Activated T-helper 1 cell treated with Interleukin-2 at 50 U/mL for 16 hours (primary cell): ENCODE measurements at places on chromosomes 2 and 18.

GRCh38 chr18:25019931-25020330 is 332.0 kb downstream of the ZNF521 start:
- DNase-seq, result no peak

GRCh38 chr2:39914949-39915348 is 135.9 kb upstream of the THUMPD2 start:
- DNase-seq, result no peak

DNA sequence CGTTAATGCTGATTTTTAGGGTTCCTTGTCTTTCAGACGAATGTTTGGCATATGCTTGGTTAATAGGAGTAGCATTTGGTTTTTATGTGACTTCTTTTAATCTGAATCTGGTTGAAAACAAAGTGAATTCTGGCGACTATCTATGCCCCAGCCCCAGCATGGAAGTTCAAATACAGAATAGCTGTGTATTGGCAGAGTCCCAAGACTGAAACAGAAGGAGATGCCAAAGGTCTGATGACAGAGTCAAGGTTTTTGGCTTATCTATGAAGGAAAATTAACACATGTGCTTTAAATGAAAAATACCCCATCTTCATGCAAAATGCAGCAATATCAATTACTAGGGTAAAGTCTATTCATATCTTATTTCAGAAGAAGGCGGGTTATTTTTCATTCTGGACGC is 734.8 kb upstream of the NXPH2 start:
- no peak for DNase-seq

GRCh38 chr2:145849466-145849865 is 1329.5 kb upstream of the ZEB2 start:
- DNase-seq, result no peak
